ENCODE measurements at places on chromosomes 16 and 17.

- peak; percentile 36 for DNase-seq
Observed at GRCh38 chr17:56594320-56595107, 1.0 kb downstream of the NOG start.

DNA sequence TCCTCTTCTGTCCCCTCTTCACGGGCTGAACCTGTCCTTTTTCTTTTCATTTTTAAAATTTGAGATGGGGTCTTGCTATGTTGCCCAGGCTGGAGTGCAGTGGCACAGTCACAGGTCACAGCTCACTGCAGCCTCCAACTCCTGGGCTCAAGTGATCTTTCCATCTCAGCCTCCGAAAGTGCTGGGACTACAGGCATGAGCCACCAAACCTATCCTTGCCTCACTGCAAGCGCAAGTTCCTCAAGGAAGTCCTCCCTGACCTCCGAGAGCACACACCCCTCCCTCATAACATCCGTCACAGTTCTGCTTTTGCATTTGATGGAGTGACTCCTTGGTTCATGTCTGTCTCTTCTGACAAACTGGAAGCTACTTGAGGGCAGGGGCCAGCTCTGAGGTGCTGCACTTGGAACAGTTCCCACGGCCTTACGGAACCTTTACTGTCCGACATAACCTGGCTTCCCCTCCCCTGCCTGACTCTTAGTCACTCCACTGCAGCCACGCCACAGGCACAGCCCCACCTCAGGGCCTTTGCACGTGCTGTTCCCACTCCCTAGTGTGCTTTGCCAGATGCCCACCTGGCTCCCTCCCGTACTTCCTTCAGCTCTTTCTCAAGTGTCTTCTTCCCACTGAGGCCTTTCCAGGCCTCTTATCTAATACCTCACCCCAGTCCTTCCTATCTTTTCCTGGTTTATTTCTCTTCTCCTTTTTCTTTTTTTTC lies 4.4 kb downstream of the TBX6 start:
- DNase-seq, result no peak

DNA sequence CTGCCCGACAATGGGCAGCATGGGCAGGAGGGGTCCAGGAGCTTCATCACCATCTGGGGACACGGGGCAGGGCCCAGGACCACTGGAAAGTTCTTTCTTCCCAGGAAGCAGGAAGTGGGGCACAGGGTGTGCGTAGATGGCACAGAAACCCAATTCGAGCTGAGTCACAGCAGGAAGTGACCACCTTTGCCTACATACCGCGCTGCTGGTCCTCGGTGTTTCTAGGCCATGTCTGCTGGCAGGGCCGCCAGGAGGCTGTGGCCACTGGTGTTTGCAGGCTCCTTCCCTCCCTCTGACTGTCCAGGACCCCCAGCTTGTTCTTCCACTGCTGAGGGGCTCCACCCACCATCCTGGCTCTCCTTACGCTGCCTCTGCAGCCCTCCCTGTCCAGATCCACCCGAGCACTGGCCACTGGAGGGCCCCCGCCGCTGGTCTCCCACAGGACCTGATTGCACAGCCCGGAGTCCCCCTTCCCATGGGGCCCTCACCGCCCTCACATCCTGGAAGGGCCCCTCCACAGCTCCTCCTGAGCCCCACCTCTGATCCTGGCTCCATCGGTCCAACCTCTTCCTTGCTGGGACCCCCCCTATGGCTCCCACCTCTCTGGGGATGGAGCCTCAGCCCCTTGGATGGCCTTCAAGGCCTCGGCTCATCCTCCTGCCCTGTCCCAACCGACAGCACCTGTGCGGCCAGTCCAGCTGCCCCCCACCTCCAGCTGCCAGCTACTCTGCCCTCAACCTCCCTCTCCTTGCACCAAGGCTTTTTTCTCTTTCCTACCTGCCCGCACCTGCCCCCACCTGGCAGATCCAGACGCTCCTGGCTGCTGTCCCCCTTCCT lies 14.5 kb upstream of the RASD1 start:
- no peak for DNase-seq

DNA sequence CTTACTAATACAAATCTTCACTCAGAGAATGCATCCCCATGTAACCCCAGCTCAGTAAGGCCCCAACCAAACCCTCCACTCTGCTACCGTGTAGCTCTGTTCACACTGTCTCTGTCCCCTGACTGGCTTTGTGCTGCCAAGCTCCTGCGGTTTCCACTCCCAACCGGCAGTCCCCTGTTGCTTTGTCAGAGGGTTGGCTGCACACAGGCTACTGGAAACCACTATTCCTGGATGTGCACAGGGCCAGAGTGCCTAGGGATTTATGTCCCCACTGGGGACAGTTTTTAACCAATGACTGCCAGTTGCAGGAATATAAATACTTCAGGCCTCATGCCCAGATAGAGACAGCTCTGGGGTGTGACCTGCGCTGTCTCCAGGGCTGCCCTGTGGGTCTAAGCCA lies 157.1 kb upstream of the C16orf82 start:
- no peak for DNase-seq

GRCh38 chr17:42548070-42548837 lies 4.5 kb upstream of the HSD17B1 start:
- DNase-seq, result peak; percentile 87

GRCh38 chr17:36942631-36943125 lies 5.4 kb downstream of the LHX1 start:
- no peak for DNase-seq

DNA sequence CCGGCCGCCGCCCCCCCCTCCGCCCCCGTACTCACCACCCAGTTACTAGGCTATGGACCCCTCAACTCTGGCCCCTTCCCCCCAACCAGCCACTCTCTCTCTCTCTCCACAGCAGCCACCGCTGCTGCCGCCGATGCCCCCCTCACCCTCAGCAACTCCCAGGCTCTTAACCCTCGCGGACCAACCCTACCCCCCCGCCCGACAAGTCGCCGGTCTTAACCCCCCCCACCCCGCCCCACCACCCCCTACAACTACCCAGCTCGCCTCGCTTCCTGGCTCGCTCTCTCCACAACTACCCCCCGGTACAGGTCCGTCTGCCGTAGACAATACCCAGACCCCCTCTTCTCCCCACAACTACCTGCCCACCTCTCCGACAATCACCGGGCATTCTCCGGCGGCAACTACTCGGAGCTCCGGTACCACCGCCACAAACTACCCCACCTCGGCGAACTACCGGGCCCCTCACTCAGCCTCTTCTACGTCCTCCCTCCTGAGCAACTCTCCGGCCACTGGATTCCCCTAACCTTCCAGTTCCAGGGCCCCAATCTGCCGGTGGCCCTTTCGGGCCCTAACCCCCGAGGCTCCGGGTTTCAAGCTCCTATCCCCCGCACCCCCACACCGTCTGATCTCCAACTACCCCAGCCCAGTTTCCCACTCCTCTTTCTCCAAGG lies 702 bp downstream of the PHF23 start:
- DNase-seq, result peak; percentile 37

DNA sequence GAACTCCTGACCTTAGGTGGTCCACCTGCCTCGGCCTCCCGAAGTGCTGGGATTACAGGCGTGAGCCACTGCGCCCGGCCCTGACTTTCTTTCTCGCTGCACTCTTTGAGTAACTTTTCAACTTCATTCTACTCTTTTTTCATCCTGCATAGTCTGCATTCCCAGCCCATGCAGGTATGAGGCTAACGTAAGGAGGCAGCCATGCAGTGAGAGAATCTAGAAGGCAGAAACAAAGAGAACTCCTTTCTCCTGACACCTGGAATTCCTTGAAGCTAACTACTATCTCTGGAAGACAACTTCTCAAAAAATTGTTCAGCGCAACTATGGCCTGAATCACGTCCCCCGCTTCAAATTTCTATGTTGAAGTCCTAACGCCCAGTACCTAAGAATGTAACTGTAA lies 152.0 kb downstream of the SLC39A11 start:
- DNase-seq, result no peak

DNA sequence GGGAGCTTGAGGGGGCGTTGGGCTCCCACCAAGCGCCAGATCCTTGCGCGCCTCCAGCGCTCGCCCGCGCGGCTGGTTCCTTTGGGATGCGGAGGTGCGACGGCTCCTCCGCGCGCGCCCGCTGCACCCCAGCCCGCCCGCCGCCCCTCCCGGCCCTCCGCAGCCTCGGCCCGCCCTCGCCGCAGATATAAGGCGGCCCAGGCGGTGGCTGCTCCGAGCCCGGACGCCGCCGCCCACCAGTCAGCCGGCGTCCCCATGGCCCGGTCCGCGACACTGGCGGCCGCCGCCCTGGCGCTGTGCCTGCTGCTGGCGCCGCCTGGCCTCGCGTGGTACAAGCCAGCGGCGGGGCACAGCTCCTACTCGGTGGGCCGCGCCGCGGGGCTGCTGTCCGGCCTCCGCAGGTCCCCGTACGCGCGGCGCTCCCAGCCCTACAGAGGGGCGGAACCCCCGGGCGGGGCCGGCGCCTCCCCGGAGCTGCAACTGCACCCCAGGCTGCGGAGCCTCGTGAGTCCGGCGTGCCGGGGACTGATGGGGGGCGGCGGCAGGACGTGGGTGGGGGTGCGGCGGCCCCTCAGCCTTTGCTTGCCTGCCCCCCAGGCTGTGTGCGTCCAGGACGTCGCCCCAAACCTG lies at the start of gene NPB:
Gene NPB (plus strand): TSS at position 216 of the 630 bp plus-strand sequence. CDS start 40 bp downstream, at position 256.
- no peak for DNase-seq

DNA sequence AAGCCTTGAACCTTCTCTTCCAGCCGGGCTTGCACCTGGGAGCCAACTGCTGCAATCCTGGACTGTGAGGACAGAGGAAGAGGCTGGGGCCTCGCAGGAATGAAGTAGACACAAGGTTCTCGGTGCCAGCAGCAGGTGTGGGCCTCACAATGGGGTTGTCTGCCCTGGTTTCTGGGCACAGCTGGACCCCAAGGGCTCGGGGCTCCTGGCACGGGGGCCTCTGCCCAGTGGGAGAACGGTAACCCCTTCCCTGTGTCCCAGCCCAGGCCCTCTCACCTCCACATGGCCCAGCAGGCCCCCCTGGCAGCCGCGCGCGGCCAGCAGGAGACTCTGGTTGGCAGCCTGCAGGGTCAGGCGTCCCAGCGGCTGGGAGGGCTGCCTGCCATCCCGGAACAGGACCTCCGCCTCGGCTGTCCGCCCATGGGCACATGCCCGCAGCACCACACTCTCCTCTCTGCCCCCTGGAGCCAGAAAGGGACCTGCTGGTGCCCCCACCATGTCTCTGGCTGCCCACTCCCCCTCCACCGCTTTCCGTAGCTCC lies 46.9 kb downstream of the RMI2 start:
- DNase-seq, result no peak

GRCh38 chr17:51608251-51608933 lies 348.0 kb downstream of the UTP18 start:
- no peak for DNase-seq

GRCh38 chr17:40538019-40538935 lies 27.0 kb downstream of the CCR7 start:
- DNase-seq, result no peak

GRCh38 chr16:18800775-18801144 lies 589 bp downstream of the ARL6IP1 start:
- DNase-seq, result peak; percentile 10

DNA sequence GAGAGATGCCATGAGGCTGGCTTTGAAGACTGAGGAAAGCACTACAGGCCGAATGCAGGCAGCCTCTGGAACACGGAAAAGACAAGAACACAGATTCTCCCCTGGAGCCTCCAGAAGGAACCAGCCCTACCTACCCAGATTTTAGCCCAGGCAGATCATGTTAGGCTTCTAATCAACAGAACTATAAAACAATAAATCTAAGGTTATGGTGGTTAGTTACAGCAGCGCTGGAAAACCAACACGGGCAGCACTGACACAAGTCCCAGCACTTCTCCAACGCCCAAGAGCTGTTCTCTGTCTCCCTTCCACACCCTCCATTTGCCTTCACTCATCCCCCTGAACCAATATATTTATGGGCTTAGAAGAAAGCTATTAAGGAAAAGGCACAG lies 7.5 kb downstream of the ANKRD11 start:
- no peak for DNase-seq

GRCh38 chr16:50308237-50308965 lies 42.0 kb downstream of the ADCY7 start:
- DNase-seq, result no peak

- DNase-seq, result no peak
Observed at GRCh38 chr17:40194821-40195220, 17.6 kb downstream of the RAPGEFL1 start.

DNA sequence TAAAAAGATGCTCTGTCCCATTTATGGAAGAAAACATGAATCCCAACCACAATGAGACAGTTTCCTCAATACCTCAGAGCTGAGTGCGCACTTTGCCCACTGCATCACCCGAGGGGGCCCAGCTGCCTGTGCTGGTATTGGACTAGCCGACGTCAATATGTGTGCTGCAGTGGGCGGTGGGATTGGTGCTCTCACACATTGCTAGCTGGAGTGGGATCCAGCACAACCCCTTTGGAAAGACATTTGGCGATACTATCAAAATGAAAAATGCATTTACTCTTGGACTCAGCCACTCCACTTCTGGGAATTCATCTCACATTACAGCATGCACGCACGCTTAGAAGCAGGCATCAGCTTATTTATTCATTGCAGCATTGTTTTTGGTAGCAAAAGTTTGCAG lies 289.2 kb upstream of the FOXF1 start:
- DNase-seq, result no peak

DNA sequence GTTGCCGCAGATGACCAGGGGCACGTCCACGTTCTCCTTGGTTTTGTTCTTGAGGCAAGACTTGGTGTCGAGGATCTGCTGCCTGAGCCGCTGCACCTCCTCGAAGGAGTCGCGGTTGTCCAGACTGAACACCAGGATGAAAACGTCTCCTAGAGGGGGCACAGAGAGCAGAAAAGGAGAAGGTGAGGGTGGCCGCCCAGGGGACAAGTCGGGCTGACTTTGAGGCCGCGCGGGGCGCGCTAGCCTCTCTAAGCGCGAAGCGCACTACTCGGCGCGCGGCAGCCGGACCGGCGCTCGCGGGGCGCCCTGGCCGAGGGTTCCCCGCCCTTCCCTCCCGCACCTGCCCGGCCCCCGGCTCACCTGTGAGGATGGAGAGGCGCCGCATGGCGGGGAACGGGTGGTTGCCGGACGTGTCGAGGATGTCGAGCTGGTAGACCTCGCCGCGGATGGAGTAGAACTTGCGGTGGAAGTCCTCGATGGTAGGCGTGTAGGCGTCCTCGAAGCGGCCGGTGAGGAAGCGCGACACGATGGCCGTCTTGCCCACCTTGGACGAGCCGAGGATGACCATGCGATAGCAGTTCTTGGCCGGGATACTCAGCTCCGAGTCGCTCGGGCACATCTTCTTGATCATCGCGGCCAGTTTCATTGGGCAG lies 533 bp downstream of the RASD1 start:
- DNase-seq, result peak; percentile 26

DNA sequence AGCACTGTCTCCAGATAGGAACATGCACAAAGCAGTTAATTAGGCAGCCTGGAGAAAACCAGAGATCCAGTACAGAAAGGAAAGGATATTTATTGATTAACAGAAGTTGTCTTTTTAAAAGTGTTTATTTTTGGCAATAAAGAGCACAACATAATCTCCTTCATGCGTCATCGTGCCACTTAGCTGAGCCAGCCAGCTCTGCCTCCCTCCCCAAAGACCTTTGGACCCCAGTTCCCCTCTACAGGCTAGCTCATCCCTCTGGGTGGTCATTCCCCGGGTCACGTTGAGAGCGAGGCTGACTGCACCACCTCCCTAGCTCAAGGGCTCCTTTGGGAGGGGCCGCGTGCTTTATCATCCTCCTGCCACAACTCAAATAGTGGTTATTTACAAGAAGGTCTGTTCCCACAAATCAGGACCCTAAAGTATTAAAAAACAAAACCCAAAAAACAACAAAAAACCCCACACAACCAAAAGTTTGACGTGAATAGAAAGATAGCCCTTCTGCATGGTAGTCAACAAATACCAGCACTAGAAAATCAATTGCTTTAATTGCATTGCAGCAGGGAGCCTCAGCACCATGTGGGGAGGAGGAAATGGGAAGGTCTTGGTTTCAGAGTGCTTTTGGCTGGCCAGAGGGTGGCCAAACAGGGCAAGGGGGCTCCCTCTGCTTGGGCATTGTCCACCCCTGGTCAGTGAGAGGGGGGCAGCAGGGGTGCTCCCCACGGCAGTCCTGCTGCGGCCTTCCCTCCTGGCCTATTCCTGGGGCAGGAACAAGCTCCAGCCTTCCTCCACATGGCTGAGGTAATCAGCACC lies 9.6 kb downstream of the POLR2C start:
- no peak for DNase-seq
